ENCODE measurements at places on chromosomes 2 and 18. TPM values are rescaled to one million over a fixed set of nuclear protein-coding genes. Genes with fewer than 3 reads are reported as not detected.

DNA sequence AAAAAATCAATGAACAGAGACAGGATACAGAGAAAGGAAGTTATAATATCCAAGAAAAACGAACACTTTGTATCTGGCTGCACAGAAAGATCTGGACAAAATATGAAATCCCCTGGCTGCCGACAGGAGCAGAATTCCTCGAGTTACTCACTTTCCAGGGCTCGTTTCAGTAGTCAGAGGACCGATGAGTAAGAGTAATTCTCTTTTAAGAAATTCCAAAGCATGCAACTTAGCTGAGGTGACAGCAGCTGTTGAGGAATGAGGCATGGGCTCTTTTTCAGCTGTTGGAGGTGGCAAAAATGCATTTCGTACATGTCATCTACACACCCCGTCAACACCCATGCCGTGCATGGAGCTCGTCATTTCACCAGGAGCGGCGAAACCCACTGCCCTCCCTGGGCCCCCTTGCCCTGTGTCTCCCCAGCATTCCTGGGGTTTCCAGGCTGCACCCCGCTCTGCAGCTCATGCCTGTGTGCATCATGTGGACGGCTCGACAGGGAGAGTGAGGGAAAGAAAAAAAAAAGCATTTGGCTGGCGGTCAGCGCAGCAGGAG lies 210.8 kb upstream of the SMIM21 start:
- H3K4me1 ChIP-seq = peaks cover 5% of the 10 kb centered on the region
- H3K4me3 ChIP-seq = peak overlapping the region; percentile 29
- no peaks in the 10 kb centered on the region for H3K36me3 ChIP-seq
- peaks cover 49% of the 10 kb centered on the region for H3K27me3 ChIP-seq

DNA sequence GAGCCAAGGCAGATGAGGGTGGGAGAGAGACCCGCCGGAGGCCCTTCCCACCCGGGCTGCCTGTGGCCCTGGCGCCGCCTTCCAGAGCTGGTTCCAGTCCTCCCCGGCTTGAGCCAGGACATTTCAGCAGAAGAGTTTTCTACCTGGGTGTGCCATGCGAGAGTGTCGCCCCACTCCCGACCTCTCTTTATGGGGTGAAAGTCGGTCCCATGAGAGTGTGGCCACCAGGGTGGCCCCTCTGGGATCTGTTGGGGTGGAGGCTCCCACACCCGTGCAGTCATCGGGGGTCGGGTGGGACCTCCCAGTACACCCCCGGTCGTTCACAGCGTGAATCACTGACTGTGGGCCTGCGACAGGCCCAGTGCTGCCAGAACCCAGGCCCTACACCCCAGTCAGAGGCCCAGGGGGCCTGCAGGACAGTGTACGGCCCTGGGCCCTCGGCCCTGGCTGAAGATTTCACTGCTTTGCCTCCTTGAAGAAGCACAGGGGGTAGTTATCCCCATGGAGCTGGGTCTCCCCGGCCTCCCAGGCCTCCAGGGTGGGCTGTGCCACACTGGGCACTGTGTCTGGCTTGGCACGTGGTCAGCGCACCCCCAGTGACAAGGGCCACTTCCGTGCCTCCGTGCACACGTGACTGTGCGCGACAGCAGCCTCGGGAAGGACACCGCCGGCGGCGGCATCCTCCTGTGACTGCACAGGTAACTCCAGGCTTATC lies 5.9 kb downstream of the NFATC1 start:
- no peaks in the 10 kb centered on the region for H3K36me3 ChIP-seq
- H3K4me3 ChIP-seq = peak overlapping the region; percentile 68
- peaks cover 5% of the 10 kb centered on the region for H3K4me1 ChIP-seq
- no peak for DNase-seq
- peaks cover 49% of the 10 kb centered on the region for H3K27me3 ChIP-seq

The CTLA4 gene
- not detected for total RNA-seq

DNA sequence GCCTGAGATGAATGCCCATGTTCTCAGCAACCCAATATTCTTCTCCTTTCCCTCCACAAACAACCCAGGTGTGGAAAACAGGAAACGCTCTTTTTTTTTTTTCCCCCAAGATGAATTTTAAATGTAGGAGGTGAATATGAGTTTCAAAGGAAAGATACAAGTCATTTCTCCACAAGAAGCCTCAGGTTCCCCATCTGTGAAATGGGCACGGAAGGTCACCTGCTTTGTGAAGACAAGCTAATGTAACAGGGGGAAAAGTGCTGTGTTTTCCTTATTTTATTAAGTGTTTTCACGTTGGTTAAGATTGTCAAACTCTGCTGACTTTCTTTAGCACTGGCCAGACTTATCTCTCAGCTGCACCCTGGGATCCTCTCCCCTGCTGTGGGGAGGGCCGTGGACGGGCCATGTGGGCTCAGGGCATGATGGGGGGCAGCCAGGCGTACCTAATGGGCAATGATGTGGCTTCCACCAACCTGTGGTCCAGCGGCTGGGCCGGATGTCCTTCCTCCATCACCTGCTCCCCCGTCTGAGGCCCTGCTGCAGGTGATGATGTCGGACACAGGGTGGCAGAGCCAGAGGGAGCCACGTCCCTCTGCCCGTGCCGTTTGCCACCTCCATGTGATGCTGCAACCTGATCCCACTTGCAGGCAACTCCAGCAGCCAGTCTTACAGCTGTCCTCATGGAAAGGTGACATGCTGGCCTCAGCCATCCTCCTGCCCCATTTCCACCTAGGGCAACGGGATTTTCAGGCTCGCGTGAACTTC lies 130.0 kb upstream of the PXDN start:
- H3K4me3 ChIP-seq = no peak overlapping the region
- no peaks in the 10 kb centered on the region for H3K36me3 ChIP-seq
- peaks cover 44% of the 10 kb centered on the region for H3K27me3 ChIP-seq
- no peaks in the 10 kb centered on the region for H3K4me1 ChIP-seq
- no peak for DNase-seq

GRCh38 chr2:85534881-85535280 lies 4.1 kb upstream of the MAT2A start:
- H3K27ac ChIP-seq = peak overlapping the region; percentile 13
- no peak for DNase-seq

DNA sequence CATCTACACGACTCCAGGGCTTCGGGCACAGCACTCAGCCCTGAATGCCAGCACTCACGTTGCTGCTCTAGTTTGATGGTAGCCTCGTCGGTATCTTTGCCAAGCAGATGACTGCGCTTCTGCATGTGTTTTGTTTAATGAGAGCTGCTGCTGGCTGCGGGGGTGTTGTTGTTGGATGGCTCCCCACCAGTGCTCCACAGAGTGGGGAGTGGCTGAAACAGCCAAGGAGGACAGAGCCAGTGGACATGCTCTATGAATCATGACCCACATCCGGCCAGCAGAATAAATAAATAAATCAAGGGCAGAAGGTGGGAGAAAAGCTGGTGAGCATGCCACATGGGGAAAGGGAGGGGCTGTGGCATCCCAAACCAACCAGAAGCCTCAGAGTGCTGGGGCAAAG lies 131.2 kb upstream of the SOX11 start:
- H3K36me3 ChIP-seq = no peaks in the 10 kb centered on the region
- no peaks in the 10 kb centered on the region for H3K27me3 ChIP-seq
- no peak overlapping the region for H3K27ac ChIP-seq
- peaks cover 3% of the 10 kb centered on the region for H3K4me1 ChIP-seq

GRCh38 chr2:168929031-168929430 lies 27.9 kb downstream of the G6PC2 start:
- no peak for DNase-seq
- H3K4me1 ChIP-seq = peaks cover 20% of the 10 kb centered on the region
